ENCODE measurements at places on chromosomes 6 and 20. TPM values are rescaled to one million over a fixed set of nuclear protein-coding genes. Genes with fewer than 3 reads are reported as not detected.
A peak's percentile ranks its signal among the peaks of the same experiment; 100 is the strongest.

DNA sequence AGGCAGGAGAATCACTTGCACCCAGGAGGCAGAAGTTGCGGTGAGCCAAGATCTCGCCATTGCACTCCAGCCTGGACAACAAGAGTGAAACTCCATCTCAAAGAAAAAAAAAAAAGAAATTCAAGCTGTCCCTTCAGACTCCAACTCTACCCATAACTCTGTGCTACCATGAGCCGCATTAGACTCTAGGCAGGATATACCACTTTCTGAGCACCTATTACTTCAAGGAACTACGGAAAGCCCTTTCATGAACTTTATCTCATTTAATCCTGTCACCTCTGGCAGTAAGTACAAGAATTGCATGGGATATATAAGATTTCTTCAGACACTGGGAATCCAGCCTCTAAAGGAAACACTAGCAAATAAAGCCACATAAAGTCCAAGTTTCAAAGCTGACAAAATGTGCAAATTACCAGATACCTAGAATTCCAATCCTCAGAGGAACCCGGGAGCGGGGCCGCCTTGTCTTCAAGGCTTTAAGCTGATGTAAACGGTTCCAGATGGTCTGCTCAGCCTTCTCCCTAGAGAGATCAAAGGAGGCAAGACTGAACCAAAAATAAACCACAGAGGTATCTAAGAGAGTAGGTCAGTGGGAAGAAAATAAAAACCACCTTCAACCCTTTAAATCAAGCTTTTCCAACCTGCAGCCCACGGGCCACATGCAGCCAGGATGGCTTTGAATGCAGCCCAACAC, 9.4 kb downstream of the CDK5RAP1 start:
- H3K4me3 ChIP-seq, result peak overlapping the region; percentile 40
- H3K36me3 ChIP-seq, result peaks cover 42% of the 10 kb centered on the region
- peaks cover 13% of the 10 kb centered on the region for H3K4me1 ChIP-seq
- peak overlapping the region; percentile 97 for H3K27ac ChIP-seq
- DNase-seq, result peak; percentile 71

DNA sequence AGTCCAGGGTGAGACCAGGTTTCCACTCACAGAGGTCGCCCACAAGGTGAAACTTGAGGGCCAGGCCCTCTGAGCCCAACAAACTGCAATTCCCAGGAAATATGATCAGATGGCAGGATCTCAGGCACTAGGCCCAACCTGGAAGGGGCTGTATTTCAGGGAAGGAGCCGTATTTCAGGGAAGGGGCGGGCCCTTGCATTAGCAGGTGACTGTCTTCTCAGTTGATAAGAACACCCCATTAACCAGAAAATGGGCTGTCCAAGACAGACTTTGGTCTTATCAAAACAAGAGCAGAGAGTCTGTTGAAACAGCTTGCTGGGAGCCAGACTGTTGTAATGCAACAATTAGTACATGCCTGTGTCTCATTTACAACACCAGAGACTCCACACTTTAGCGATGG, 10.9 kb upstream of the BNIP5 start:
- peak overlapping the region; percentile 66 for H3K27ac ChIP-seq
- no peak overlapping the region for H3K4me3 ChIP-seq
- no peak for DNase-seq
- H3K27me3 ChIP-seq, result no peaks in the 10 kb centered on the region
- H3K4me1 ChIP-seq, result peaks cover 44% of the 10 kb centered on the region
- no peaks in the 10 kb centered on the region for H3K36me3 ChIP-seq

GRCh38 chr6:34272013-34272926, 23.5 kb upstream of the SMIM29 start:
- H3K27ac ChIP-seq, result no peak overlapping the region
- H3K4me3 ChIP-seq, result no peak overlapping the region
- peaks cover 4% of the 10 kb centered on the region for H3K4me1 ChIP-seq
- H3K36me3 ChIP-seq, result no peaks in the 10 kb centered on the region

The CPNE5 gene
- total RNA-seq, result 1.7 TPM

The BPI gene
- total RNA-seq, result not detected

The TOX2 gene
- total RNA-seq, result 0.94 TPM

The SAMD10 gene
- 11.7 TPM for total RNA-seq

GRCh38 chr6:24683297-24684296, 16.7 kb downstream of the ACOT13 start:
- no peak overlapping the region for H3K4me3 ChIP-seq
- H3K36me3 ChIP-seq, result peaks cover 20% of the 10 kb centered on the region
- no peaks in the 10 kb centered on the region for H3K27me3 ChIP-seq

DNA sequence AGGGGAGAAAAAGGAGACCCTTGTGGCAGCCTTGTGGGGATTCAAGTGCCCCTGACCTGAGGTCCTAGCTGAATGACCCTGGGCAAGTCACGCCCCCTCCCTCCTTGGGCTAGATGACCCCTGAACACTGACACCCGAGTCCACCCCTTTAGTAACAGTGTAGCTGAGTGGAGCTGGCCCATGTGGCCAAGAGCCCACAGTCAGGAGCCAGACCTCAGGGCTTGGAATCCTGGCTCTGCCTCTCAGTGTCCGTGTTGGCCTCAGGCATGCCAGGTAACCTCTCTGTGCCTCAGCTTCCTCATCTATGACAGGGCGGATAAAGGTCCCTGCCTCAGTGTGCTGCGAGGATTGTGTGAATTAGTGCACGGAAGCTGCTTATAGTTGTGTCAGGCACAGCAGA, 14.3 kb downstream of the IP6K3 start:
- no peaks in the 10 kb centered on the region for H3K36me3 ChIP-seq
- no peak overlapping the region for H3K27ac ChIP-seq
- no peaks in the 10 kb centered on the region for H3K27me3 ChIP-seq

The MMP24 gene
- total RNA-seq, result 0.99 TPM

The RBPJL gene
- total RNA-seq, result not detected

DNA sequence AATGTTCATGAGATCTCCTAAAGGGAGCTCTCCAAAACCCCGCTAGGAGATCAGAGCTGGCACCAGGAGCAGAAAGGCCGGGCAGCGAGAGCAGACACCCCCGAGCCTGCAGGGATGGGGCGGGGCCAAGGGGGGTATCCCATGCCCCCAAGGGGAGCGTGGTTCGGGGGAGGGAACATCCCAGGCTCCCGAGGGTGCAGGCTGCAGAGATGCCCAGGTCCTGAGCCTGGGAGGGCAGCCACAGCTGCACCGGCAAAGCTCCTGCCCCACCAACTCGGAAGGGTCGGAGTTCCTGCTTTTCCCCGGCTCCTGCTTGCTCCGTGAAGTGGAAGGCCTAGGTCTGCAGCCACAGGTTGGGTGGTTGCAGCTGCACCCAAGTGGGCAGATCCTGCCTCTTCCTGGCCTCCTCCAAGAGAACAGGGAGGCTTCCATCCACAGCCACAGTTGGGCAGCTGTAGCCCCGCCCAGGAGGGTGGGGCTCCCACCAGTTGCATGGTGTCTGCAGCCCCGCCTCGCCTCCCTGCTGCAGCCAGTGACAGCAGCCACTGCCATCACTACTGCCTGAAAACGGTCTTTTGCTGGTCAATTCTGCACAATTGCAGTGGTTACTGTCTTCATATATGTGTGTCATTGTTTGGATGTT, 13.4 kb upstream of the GMNN start:
- H3K4me1 ChIP-seq, result peaks cover 4% of the 10 kb centered on the region
- no peaks in the 10 kb centered on the region for H3K27me3 ChIP-seq
- no peak overlapping the region for H3K4me3 ChIP-seq
- H3K36me3 ChIP-seq, result no peaks in the 10 kb centered on the region
- DNase-seq, result no peak

DNA sequence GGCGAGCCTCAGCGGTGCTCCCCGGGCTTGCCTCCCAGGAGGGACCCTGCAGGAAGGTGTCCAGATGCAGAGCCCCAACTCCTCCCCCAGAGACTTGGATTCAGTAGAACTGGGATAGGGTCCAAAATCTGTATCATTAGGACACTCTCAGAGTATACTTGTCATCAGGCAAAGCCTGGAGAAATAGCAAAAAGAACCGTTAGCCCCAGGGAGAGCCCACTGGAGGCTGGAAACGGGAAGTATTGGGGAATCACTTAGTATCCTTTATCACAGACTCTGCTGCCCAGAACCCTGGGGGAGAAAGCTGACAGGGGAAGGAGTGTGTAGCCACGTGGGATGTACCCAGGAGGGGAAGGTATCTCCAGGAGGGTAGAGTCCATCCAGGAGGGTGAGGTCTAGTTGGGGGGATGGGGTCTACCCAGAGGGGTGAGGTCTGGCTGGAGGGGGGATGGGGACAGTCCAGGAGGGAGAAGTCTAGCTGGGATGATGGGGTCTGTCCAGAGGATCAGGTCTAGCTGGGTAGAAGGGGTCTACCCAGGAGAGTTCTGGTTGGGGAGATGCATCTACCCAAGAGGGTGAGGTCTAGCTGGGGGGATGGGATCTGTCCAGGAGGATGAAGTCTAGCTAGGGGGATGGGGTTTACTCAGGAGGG, 107.2 kb downstream of the LY86 start:
- peaks cover 8% of the 10 kb centered on the region for H3K27me3 ChIP-seq
- H3K4me3 ChIP-seq, result no peak overlapping the region

The BPIFB1 gene
- not detected for total RNA-seq

The MYT1 gene
- 0.20 TPM for total RNA-seq

DNA sequence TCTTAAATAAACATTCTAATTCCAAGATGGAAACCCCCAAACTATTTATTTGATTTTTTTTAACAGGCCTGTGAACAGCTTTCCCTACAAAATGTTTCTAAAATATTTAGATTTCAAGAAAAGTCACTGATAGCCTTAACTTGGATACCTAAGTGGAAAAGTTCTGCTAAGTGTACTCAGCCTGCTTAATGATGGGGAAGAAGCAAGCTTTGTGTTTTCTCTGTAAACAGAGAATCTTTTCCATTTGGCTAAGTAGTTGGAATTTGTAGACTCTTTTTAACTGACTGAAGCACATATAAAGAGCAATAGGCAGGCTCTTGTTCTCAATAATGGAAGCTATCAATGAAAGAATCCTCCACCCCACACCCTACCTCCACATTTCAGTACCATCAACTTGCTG, 108.2 kb downstream of the KIF6 start:
- H3K4me3 ChIP-seq, result no peak overlapping the region
- no peaks in the 10 kb centered on the region for H3K36me3 ChIP-seq
- no peaks in the 10 kb centered on the region for H3K27me3 ChIP-seq
- peaks cover 5% of the 10 kb centered on the region for H3K4me1 ChIP-seq
- no peak for DNase-seq

DNA sequence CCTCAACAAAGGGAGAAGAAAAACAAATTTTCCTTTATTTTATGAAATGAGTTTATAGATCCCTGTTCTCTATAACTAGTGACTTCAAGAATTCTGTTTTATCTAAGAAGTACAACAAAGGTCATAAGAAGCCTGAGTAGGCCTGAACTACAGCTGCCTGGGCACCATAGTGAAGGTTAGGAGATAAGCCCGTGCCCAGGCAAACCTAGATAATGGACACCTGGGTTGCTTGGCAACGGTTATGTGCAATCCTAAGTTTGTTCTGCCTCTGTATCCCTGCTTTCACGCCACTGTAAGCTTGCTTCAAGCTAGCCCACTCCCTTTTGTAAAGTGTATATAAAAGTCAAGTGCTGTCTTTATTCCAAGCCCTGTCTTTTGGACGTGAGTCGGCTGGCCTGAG, 23.2 kb downstream of the SCGN start:
- peaks cover 3% of the 10 kb centered on the region for H3K4me1 ChIP-seq
- no peaks in the 10 kb centered on the region for H3K36me3 ChIP-seq
- H3K4me3 ChIP-seq, result no peak overlapping the region
- H3K27me3 ChIP-seq, result peaks cover 28% of the 10 kb centered on the region
- H3K27ac ChIP-seq, result no peak overlapping the region
- DNase-seq, result no peak

The MLN gene
- total RNA-seq, result not detected

DNA sequence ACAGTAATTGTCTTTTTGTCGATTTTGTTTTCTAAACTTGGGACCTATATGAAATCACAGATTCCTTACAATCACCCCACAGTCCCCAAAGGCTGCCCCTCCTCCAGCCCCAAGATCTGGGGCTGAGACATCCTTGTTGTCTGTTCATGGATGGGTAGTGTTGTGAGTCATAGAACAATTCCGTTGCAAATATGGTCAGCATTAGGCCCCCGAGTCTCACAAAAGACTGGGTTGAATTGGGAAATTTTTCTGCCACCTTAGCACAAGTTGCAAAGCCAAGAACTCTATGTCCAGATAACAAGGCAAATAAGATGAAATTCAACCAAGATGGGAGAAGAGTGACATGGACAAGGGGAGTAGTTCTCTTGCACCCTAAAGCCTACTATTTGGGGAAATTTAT, 10.5 kb upstream of the TAB2 start:
- no peaks in the 10 kb centered on the region for H3K36me3 ChIP-seq
- no peak overlapping the region for H3K27ac ChIP-seq
- H3K4me3 ChIP-seq, result no peak overlapping the region
- H3K27me3 ChIP-seq, result peaks cover 1% of the 10 kb centered on the region

GRCh38 chr6:38198219-38198618, 378.7 kb downstream of the ZFAND3 start:
- H3K4me3 ChIP-seq, result no peak overlapping the region
- H3K27me3 ChIP-seq, result no peaks in the 10 kb centered on the region
- no peaks in the 10 kb centered on the region for H3K4me1 ChIP-seq
- no peak overlapping the region for H3K27ac ChIP-seq
- no peak for DNase-seq

DNA sequence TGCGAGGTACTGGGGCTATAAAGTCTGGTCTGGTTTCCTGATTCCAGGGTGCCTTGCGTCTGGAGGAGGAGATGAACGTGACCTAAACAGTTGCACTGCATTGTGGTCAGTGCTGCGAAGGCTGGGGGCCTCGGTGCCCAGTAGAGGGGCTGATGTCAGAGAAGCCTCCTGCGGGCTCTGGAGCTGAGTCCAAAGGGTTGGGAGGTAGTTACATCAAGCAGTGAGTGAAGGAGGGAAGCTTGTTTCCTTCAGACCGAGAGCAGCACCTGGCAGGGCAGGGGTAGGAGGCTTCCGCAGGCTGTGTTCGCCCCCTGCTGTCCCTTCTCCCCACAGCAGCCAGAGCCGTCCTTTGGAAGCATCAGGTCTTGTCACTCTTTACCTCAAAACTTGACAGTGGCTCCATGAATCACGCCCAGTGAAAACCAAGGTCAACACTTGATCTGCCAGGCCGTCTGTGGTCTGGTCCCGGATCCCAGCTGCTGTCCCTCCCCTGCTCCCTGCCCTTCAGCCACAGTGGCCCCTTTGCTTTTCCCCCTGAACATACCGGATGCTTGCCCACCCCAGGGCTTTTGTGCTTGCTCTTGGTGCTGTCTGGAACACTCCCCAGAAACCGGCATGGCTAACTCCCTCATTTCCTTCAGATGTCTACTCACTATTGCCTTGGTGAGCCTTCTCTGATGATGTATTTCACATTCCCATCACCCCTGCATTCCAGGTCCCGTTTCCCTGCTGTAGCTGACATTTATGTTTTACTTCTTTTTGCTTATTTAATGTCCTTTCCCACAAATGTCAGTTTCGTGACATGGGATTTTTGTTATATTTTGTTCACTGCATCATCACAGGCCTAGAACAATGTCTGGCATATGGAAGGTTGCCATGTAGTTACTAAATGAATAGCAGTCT, 7.0 kb downstream of the DYNLRB1 start:
- peaks cover 38% of the 10 kb centered on the region for H3K4me1 ChIP-seq
- DNase-seq, result no peak
- no peaks in the 10 kb centered on the region for H3K27me3 ChIP-seq
- peak overlapping the region; percentile 75 for H3K27ac ChIP-seq
- no peak overlapping the region for H3K4me3 ChIP-seq

- H3K36me3 ChIP-seq, result peaks cover 10% of the 10 kb centered on the region
- peak overlapping the region; percentile 2 for H3K27ac ChIP-seq
- no peak overlapping the region for H3K4me3 ChIP-seq
- DNase-seq, result no peak
- no peaks in the 10 kb centered on the region for H3K27me3 ChIP-seq
- peaks cover 20% of the 10 kb centered on the region for H3K4me1 ChIP-seq
Observed at GRCh38 chr20:62878244-62879038, 16.8 kb upstream of the TCFL5 start.

- DNase-seq, result no peak
- H3K36me3 ChIP-seq, result no peaks in the 10 kb centered on the region
- no peak overlapping the region for H3K4me3 ChIP-seq
- no peaks in the 10 kb centered on the region for H3K4me1 ChIP-seq
Observed at GRCh38 chr6:46749731-46750130, 3.0 kb downstream of the ANKRD66 start.

All from mesothelial cell of epicardium (in vitro differentiated cells).